ENCODE measurements at places on chromosomes 2 and 18. TPM values are rescaled to one million over a fixed set of nuclear protein-coding genes. Genes with fewer than 3 reads are reported as not detected.

GRCh38 chr2:20667531-20668401, 822 bp downstream of the GDF7 start:
- DNase-seq = no peak

GRCh38 chr2:168825126-168825525, 22.7 kb downstream of the NOSTRIN start:
- no peak for DNase-seq

DNA sequence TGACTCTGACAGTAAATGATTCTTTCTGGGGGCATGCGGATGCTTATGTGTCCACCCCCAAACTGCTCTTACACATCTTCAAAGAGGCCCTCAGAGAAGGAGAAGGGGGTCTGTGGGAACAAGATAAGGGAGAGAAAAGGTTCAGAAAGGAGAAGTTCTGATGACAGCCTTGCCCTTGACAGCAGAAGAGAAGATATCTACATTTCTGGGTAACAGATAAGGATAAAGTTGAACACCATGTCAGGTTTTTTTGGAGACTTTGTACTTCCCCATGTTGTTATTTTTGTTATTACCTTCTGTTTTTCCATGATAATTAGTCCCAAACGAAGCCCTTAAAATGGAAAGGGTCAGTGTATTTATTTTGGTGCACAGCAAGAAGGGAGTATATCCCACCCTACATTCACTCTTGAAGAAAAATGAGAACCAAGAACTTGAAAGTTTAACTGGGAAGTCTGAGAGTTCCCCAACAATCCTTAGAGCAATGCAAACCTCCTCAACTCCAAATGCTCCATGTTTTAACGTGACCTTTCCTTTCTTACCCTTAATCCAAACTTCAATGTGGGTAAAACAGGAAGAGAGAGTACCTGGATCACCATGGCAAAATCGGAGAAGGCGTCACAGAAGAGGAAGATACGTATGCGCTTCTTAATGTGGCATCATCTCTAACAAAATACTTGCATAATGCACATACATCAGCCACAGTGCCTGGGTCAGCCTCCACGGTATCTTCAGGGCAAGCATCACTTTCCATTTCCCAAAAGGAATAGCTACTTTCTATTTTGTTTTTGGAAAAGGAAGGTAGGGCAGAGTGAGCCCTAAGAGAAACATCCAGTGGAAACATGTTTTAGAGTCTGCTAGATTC, 264.6 kb upstream of the STON1 start:
- DNase-seq = no peak

The TMEM247 gene
- total RNA-seq = not detected

- DNase-seq = no peak
Observed at GRCh38 chr2:100814453-100814852, 5.5 kb upstream of the NPAS2 start.

- no peak for DNase-seq
Observed at GRCh38 chr2:198438331-198438730, 633.9 kb downstream of the PLCL1 start.

The PARD3B gene
- total RNA-seq = 7.0 TPM

DNA sequence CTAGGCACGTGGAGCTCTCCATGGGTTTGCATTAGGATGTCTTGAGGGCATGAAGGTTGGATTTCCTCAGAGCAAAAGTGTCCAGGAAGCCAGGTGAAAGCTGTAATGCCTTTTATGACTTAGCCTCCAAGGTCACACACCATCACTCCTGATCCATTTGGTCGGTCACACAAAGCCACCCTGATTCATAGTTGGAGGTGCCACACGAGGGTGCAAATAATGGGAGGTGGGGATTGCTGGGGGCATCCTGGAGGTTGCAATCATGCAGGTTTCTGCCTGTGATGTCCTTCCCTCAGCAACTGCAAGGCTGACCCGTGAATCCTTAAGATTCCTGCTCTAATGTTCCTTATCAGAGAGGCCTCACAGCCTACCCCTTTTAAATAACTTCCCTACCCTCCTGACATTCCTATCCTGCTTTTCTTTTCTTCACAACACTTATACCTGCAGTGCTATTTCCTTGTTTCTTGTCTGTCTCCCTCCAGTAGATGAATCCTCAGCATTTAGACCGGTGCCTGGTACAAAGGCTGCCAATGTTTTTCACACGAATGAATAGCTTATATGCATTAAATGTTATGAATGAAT, 97.1 kb downstream of the LIPG start:
- DNase-seq = no peak

GRCh38 chr2:222582928-222583327, 73.0 kb downstream of the FARSB start:
- DNase-seq = no peak

- DNase-seq = no peak
Observed at GRCh38 chr2:158024288-158024898, 77.3 kb upstream of the UPP2 start.

GRCh38 chr2:241463276-241464135, 44.9 kb downstream of the STK25 start:
- DNase-seq = no peak

DNA sequence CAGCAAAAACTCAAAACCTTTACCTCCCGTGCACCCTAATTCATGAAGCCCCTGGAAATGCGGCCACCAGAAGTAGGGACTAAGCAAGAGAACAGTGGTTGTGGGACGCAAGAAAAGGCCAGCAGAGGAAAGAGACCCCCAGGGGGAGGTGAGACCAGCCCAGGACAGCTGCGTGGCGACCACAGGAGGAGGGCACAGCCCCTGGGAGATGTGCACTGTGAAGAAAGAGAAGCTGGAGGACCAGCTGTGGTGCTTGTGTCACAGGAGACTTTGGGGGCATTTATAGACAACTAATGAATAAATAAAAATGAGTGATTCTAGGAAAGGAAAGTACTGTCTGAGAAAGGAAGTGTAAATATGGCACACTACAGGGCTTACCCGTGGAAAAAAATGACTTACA, 263.8 kb downstream of the EIPR1 start:
- DNase-seq = no peak

The KIF1A gene
- 20.3 TPM for total RNA-seq

The LYPD1 gene
- total RNA-seq = 51.1 TPM

GRCh38 chr2:183950673-183951072, 647.7 kb upstream of the ZNF804A start:
- no peak for DNase-seq

GRCh38 chr2:220703279-220703678, 868.8 kb downstream of the EPHA4 start:
- DNase-seq = peak; percentile 83

DNA sequence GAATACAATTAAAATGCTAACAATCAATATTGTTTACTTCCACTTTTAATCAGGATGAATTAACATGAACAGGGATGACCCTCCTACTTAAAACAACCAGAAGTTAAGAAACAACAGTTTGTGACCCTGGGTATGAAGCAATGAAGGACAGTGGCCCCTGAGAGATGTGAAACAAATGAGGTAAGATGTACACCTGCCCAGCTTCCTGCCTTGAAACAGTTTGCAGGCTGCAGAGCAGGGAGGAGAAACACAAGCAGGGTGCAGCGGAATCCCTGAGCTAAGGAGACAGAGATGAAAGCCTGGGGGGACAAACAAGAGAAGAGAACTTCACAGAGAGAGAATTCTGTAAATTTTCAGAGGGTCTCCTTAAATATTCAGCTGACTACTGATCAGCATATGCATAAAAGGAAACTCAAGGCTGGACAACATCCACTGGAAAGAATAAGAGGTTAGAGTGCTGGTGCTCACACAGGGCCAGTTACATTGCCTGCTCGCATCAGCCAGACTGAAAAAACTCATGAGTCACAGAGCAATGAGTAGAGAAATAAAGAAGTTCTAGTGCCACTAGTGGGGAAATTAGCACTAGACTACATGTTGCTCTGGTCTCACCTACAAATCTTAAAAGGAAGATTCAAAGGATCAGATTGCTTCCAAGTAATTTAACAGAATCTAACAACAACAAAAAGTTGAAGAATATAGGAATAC, 106.4 kb downstream of the PID1 start:
- DNase-seq = peak; percentile 24

DNA sequence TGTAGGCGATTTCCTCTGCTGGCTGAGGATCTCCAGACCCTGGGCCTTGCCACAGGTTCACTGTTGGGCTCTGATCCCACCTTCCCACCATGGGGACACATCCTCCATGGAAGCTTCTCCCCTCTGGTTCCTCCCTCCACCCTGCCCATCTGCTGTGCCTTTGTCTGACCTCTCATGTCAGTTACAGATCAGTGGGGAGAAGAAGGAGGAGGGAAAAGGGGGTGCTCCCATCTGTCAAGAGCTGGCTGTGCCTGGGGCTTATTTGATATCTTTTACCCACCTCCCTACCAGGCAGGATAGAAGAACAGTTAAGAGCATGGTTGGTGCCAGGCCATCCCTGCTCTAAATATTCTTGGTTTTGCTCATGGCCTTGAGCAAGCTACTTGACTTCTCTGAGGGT, 12.3 kb upstream of the DNAJB2 start:
- DNase-seq = no peak

- no peak for DNase-seq
Observed at GRCh38 chr2:205913668-205914067, 172.3 kb downstream of the INO80D start.

GRCh38 chr2:221285148-221285547, 287.0 kb downstream of the EPHA4 start:
- DNase-seq = peak; percentile 19

- DNase-seq = no peak
Observed at GRCh38 chr18:62898359-62898758, 183.0 kb downstream of the PHLPP1 start.

DNA sequence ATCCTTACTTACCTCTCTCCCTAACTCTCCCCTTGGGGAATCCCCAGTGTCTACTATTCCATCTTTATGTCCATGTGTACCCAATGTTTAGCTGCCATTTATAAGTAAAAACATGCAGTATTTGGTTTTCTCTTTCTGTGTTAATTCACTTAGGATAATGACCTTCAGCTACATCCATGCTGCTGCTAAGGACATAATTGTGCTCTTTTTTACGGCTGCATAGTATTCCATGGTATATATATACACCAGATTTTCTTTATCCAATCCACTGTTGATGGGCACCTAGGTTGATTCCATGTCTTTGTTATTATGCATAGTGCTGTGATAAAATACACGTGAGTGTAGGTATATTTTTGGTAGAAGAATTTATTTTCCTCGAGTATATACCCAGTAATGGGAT, 24.3 kb upstream of the RIOK3 start:
- no peak for DNase-seq

DNA sequence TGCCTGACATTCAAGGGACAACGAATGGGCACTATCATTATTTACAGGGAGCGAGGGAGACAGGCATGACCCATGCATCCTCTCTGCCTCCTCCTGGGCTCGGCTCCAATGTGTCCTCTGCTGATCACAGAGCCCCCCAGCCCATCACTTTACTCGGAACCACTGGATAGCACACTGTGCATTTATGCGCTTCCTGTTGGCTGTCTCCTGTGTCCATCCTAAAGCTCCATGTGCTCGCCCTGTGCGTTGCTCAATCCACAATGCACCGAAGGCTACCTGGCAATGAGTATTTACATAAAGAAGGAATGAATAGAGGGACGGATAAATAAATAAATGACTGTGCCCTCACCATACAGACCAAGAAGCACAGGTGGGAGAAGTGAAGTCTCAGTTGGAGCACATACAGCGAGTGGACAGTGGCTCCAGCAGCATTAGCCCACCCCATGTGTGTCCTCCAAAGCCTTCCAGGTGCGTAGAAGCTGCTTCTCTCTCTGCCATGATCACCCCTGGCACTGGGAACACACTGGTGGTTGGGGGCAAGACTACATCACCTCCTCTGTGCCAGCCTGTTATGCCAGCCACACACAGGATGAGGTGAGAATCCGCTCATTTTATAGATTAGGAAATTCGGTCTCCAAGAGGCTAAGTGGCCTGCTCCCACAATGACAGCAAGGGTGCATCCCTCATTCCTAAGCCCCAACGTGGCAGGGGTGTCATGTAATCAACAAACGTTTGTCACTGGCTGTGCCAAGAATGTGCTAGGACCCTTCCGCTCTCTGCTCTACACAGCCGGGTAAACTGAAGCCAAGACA, 2.3 kb upstream of the GDF7 start:
- no peak for DNase-seq

The POLR1A gene
- 45.2 TPM for total RNA-seq

- no peak for DNase-seq
Observed at GRCh38 chr18:3889121-3889520, 439.1 kb downstream of the TGIF1 start.

The DNAH7 gene
- 1.2 TPM for total RNA-seq

- peak; percentile 19 for DNase-seq
Observed at GRCh38 chr2:33267756-33268155, 208.7 kb upstream of the RASGRP3 start.

- DNase-seq = no peak
Observed at GRCh38 chr2:222979484-222979883, 72.5 kb upstream of the KCNE4 start.

- no peak for DNase-seq
Observed at GRCh38 chr2:15425712-15426111, 135.4 kb downstream of the NBAS start.

All from astrocyte (in vitro differentiated cells and primary cell).